ENCODE measurements at places on chromosomes 11 and 22.

- DNase-seq = no peak
Measured at GRCh38 chr22:50058061-50058905, at the start of gene TTLL8. TTLL8 (minus strand) TSS chr22:50058298.

- no peak for DNase-seq
Measured at GRCh38 chr11:7688238-7688826, 15.0 kb upstream of the CYB5R2 start.

GRCh38 chr22:35488513-35488912 is 52.1 kb upstream of the RASD2 start:
- DNase-seq = no peak

- DNase-seq = peak; percentile 25
Measured at GRCh38 chr11:129766898-129767604, 48.6 kb upstream of the TMEM45B start.

All from SHP77 treated with DMSO at 0.1 percent for 48 hours (cell line).